ENCODE measurements at places on chromosomes 13 and 19. TPM values are rescaled to one million over a fixed set of nuclear protein-coding genes. Genes with fewer than 3 reads are reported as not detected.

- no peak for DNase-seq
Measured at GRCh38 chr13:42964761-42965161, 27.3 kb downstream of the EPSTI1 start.

SPINT2 gene
- 1,161 TPM for total RNA-seq

- DNase-seq = peak; percentile 93
Measured at GRCh38 chr13:97125810-97126738, 96.1 kb upstream of the MBNL2 start.

COL4A2 gene
- 1.1 TPM for total RNA-seq

KLK3 gene
- total RNA-seq = not detected

DNA sequence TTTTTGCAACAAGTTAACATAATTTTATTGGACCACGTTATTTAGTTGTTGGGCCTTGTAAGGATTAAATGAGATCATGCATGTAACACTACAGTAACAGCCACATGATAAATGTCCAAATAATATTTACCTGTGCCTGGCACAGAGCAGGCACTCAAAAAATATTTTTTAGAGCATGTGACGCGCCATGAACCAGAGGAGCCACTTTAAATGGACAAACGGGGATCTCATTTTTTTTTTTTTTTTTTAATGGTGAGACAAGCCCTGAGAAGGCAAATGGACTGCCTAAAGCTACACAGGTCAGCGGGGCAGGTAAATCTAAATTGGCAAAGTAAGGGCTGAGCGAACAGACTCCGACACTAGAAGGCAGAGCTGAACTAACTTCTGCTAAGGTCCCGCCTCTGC lies 840 bp upstream of the RPS19 start:
- DNase-seq = no peak

ZNF790 gene
- 5.9 TPM for total RNA-seq

DNA sequence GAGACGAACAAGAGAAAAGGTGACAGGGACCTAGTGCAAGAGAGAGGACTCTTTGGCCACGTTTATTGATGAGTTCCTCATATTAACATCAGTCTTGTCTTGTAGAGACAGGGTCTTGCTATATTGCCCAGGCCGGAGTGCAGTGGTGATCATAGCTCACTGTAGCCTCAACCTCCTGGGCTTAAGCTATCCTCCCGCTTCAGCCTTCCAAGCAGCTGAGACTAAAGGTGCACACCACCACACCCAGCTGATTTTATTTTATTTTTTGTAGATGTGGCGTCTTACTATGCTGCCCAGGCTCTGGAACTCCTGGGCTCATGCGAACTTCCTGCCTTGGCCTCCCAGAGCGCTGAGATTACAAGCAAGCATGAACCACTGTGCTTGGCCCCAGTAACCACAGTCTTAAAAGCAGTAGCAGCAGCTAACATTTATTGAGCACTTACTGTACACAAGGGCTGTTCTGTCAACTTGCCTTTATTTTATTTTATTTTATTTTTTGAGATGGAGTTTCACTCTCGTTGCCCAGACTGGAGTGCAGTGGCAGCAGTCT lies 1.1 kb upstream of the SH2D3A start:
- no peak for DNase-seq

C13orf46 gene
- 1.7 TPM for total RNA-seq

DNA sequence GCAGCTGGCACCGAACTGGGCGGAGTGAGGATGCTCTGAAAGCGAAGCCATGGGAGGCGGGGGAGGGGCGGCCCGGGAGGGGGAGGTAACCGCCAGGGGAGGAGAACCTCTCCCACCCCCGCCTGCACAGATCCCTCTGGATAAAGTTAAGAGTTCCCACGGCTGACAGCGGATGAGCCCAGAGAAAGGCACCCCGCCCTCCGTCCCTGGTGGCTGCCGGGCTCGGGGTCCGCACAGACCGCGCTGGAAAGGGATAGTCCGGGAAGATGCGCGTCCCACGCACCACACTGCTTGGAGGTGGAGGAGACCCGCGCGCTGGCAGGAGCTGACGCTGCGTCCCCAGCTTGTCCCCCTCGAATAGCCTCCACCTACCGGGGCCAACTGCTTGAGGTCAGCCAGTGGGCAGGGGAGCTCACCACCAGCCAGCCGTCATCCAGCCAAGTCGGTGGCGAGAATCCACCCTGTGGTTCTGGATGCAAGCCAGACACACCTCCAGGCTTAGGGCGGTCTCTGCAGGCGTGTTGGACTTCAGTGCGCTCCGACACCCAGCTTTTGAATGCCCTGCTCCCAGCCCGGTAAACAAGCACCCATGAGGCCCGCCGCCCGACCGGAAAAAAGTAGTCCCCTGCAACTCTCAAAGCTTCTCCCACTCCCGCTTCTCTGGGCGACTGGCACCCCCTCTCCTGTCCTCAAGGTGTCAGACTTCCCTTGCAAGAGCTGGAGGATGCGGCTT lies at the start of gene TRPC4:
TRPC4 (minus strand) TSS at position 17 of the 733 bp plus-strand sequence. CDS start 86,439 bp downstream, outside the sequence.
- peak; percentile 71 for DNase-seq

Data from PC-9 (cell line).